ENCODE measurements at places on chromosomes 13 and 19. TPM values are rescaled to one million over a fixed set of nuclear protein-coding genes. Genes with fewer than 3 reads are reported as not detected.

Gene TEX29
- total RNA-seq = 0.37 TPM

Gene CD70
- 1.5 TPM for total RNA-seq

Gene UGGT2
- total RNA-seq = 48.9 TPM

Gene HRC
- not detected for total RNA-seq

Gene CGB8
- total RNA-seq = not detected

Gene OLFM2
- total RNA-seq = 0.59 TPM

Gene LCP1
- total RNA-seq = 0.20 TPM

Gene SMIM44
- not detected for total RNA-seq

Data from subcutaneous preadipocyte (primary cell).